ENCODE measurements at places on chromosomes 2 and 18.

DNA sequence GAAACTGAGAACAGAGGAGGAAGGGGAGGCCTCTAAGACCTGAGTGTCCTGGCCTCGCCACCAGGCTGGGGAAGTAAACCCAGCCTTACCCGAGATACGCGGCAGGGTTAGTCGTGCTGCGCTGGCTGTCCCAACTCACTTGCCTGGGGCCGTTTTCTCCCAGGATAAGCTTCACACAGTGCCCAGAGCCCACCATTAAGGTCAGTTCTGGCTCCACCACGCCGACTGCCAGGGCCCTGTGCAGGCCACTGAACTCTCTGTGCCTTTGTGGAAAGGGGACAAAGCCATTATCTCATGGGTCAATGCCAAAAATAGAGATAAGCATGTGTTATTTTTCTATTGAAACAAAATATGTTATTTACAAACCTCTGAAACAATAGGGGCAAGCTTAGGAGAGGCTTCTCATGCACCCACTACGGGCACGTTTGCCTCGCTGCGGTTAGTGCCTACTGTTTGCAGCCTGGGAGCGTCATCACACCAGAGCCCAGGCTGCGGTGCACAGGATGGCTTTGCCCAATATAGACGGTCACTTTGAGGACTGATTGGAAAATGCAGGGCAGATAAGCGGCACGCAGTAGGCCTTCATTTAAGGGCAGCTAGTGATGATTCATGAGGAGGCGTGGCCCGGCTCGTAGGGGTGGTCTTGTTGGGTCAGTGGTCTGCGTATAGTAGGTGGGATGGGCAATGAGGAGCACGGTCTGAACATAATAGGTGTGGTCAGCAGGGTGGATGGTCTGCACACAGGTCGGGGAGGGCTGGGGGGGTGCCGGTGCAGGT, 242.1 kb downstream of the GLI2 start:
- no peak for DNase-seq

GRCh38 chr2:70852824-70853223, 17.2 kb upstream of the CD207 start:
- DNase-seq: no peak

DNA sequence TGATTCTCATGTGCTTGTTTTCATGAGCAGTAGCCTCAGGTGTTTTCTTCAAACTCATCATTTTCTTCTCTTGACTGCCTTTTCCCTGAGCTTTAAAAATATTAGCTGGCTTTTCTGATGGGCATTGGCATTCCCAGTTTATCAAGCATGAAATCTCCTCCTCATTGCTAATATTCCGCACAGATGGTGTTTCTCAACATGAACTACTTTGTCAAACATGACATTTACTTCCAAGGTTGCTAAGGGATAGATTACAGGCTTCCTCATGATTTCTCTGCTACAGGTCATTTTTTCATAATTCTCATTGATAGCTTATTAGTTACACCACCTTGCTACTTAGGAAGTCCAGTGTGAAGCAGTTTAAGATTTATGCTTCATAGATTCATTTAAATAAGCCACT, 1116.9 kb upstream of the CNTNAP5 start:
- DNase-seq: no peak

DNA sequence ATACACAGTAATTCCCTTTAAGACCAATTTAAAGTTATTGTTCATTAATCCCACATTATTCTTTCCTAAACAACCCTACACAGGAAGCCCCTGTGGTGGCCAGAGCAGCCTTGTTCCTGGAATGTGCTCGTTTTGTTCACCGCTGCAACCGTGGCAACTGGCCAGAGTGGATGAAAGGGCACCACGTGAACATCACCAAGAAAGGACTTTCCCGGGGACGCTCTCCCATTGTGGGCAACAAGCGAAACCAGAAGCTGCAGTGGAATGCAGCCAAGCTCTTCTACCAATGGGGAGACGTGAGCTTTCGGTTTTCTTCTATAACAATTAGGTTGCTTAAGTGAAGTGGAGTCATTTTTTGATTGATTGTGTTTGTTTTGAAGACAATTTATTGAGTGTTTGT, 101.0 kb downstream of the UNC80 start:
- DNase-seq: no peak

- no peak for DNase-seq
These were observed 26.7 kb downstream of the NLRC4 start for GRCh38 chr2:32237996-32238395.

All from stimulated activated CD8-positive, alpha-beta memory T cell treated with anti-CD3 and anti-CD28 coated beads, Interleukin-7, amount 100 ng/mL, for 48 hours (primary cell).